ENCODE measurements at places on chromosomes 13 and 19.

DNA sequence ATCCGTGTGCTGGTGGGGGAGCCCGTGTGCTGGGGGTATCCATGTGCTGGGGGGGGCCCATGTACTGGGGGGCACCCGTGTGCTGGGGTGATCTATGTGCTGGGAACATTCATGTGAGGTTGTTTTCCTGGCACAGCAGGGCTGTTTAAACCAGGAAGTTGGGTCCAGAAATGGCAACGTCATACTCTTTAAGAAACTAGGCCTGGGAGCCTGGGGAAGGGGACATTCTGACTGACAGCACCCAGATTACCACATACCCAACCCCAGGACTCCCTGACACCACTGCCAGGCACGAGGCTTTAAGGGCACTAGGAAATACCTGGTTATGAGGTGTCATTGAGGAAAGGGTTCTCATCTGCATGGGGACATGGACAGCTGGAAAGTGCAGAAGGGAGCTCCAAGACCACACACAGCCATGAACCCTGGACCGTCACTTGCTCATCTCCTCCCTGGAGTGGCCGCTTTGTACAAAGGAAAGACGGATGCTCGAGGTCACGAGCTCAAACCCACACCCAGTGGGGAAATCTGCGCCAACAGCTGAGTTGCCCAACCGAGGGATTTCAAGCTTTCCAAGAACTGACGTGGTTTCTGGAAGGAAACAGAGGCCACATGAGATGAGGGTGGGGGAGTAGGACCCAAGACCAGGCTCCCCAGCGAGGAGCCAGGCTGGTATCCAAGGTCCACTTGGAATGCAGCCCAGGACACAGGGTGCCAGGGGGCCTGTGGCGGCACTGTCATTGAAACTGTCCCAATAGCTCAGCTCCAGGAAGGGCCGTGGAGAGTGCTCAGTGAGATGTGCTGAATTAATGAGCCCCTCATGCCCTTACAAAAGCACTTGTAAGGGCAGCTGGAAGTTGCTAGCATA, 40.9 kb downstream of the RAB20 start:
- peak; percentile 81 for DNase-seq

- peak; percentile 7 for DNase-seq
These were observed 166.1 kb upstream of the MYO16 start for GRCh38 chr13:108463340-108463739.

- no peak for DNase-seq
These were observed 128.8 kb downstream of the STK24 start for GRCh38 chr13:98447881-98448641.

DNA sequence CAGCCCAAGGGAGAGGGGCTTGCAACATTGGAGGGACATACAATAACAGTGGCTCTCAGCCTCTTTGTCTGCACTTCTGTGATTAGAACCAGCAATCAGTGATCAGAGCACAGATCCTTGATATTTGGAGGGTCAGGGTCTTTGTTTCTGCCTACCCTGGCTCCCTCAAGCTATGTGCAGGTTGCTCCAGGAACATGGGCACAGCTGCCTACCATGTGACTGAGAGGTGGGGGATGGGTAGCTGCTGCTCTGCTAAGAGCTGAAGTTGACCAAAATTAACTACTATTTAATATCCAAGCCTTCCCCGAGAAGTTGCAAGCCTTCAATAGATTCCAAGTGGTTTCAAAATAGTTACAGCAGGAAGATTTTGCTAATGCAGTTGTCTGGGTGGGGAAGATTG, 202.6 kb downstream of the ZIC5 start:
- DNase-seq = no peak

- DNase-seq = no peak
These were observed 8.5 kb upstream of the ZNF442 start for GRCh38 chr19:12374026-12374425.

DNA sequence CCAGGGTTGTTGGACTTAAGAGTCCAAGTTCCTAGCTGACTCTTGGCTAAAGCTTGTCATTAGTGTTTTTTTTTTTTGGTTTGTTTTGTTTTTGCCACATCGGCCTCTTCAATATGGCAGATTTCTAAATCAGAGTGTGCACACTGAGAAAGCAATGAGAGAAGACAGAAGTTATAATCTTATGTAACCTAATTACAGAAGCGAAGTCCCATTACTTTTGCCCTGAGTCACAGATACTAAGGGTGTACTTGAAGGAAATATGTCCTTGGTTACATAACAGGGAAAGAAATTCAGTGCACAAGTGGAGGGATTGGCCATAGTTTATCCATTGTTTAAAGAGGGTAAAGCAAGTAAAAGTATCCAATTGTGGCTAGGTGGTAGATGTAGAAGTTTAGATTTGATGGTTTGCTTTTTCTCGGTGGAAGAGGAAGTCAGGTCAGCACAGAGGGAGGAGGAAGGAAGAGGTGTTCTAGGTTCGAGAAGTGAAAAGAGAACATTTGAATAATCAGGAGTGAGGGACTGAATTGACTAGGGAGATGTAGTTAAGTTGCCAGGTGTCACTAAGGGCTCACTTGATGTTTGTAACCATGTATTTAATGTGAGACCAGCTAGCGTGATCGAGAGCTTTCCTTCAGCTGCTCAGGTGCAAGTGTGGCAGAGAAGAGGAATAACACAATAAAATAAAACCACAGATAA, 12.2 kb downstream of the GTF2F2 start:
- no peak for DNase-seq

DNA sequence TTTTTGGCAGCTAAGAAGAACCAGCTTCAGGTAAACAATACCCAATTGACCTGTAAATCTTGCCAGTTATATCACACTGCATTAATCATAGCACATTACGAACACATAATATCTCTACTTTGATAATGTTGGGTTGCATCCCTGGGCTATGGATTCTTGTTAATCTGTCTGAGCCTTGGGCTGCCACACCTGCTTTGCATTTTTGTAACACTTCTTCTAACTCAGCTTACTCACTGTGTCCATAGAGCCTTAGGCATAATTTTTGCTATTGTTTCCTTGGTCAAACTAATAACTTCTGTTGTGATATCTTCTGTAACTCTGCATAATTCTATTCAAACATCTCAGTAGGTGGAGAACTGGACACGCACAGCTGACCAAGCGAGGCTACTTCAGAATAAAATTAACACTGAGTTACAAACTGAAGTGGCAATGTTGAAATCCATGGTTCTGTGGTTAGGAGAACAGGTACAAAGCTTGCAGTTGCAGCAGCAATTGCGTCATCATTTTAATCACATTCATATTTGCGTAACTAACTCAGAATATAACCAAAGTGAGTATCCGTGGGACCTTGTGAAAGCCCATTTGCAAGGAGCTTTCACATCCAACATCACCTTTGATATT, 6.4 kb downstream of the ZNF350 start:
- no peak for DNase-seq

GRCh38 chr13:31236211-31236786, 36.5 kb downstream of the B3GLCT start:
- DNase-seq = peak; percentile 19

DNA sequence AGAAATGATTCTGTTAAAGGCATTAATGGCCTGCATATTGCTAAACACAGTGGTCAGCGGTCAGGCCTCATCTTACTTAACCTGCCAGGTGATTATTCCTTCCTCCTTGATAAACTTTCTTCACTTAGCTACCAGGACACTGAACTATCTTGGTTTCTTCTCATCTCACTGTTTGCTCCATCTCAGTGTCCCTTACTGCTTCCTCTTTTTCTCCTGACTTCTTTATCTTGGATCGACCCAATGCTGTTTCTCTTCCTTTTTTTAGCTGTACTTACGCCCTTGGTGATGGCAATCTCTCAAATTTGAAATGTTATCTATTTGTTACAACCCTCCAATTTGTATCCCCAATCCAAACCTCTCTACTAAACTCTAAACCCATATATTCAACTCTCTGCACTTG, 7.8 kb upstream of the CLC start:
- no peak for DNase-seq

- peak; percentile 46 for DNase-seq
These were observed 4.3 kb downstream of the FOSB start for GRCh38 chr19:45471931-45472562.

- no peak for DNase-seq
These were observed 37.3 kb upstream of the ALOX5AP start for GRCh38 chr13:30697996-30698401.

- no peak for DNase-seq
These were observed 8.5 kb downstream of the CDX2 start for GRCh38 chr13:27960362-27961226.

- no peak for DNase-seq
These were observed 103.5 kb downstream of the POSTN start for GRCh38 chr13:37495046-37495445.

GRCh38 chr19:438416-438958, 22.3 kb downstream of the SHC2 start:
- DNase-seq = no peak

GRCh38 chr19:41206926-41207750, 11.9 kb upstream of the AXL start:
- peak; percentile 60 for DNase-seq

DNA sequence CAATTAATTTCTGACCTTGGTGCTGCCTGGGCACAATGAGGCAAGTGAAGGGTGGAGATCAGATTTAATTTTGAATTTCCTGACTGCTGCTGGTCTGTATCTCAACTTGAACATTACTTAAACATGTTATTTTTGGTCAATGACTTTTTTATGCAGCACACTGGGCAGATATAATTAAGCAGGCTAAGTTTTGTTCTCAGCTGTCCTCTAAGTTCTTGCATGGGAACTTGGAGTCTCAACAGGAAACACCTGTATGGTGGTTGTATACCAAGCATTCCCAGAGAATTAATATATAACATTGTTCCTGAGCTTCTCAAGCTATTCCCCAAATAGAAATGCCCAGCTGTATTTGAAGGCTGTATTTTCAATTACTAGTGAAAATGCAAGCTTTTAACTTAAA, 113.5 kb upstream of the EDNRB start:
- no peak for DNase-seq

- peak; percentile 59 for DNase-seq
These were observed 469 bp downstream of the COX6B2 start for GRCh38 chr19:55353803-55354697.

DNA sequence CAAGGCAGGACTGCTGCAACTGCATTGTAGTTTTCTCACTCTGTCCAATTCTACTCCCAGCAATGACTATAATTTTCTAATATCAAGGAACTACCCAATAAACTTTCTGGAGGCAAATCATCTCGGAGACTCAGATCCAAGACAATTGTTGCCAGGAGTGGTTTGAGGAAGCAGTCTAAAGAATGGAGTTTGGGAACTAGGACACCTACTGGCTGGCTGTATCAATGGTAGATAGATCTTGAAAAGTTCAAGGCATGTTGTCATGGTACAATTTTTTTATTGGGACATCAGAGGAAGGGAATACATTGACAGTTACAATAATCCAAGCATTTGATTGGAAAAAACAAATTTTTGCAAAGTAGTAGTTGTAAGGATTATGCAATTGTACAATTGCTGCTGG, 648.3 kb upstream of the SLITRK6 start:
- no peak for DNase-seq

DNA sequence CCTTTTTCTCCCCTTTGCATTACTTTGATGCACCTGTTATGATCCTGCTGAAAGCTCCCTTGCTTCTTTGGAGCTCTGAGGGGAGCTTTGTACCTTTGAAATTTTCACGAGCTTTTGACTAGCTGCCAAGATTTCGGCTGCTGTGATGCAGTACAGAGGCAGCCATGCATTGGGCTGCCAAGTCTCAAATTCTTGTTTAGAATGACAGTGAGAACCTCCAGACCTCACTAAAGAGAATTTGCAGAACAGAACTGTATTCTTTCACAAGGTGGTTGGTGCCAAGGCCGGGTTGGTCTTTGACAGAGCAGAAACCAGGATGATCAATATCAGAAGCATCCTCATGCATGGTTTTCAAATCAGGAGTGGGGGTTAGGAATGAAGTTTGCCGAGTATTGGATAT, 414.8 kb downstream of the GPC5 start:
- DNase-seq = peak; percentile 81

DNA sequence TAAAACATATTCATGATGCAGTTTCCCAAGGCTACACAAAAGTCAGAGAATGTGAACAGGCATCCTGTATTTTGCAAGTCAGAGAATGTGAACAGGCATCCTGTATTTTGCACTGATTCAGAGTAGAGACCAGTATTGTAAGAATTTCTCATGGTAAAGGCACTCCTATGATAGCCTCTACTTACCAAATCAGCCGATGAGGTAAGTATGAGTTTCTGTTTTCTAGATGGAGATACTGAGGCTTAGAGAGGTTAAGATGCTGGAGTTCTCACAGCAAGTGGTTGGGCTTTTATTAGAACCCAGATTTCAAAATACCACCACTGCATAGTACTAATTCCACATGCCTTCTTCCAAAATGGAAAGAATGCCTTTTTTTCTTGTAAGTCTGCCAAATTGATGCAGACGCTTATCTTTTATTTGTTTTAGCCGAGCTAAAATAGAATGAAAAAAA, 12.3 kb downstream of the TPT1 start:
- peak; percentile 90 for DNase-seq

DNA sequence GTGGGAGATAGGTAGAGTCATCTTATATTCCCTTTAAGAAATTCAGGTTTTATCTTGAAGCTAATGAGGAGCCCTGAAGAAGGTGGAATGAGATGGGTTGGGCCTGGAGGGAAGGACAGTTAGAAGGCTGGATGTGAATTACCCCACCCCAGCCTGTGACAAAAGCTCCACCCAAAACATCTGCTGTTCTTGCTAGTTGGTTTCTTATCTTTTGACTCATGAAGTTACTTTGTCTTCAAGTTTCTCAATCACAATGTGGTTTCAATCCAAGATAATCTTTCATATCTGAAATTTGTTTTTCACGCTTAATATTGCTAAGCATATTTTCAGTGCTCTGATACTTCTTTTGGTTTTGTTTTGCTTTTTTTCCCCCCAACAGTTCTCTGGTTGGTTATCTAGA, 38.3 kb upstream of the HMGB1 start:
- peak; percentile 20 for DNase-seq

DNA sequence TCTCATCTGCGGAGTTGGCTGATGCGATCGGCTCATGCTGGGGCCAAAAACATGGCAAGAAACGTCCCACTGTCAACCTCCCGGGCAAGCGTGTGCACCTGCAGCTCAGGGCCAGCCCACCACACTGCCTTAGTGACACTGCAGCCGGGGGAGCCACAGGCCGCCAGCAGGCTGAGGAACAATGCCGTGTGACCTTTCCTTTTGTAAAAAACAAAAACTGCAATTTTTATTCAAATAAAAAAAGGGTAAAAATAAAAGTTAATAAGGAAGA, 18.8 kb upstream of the TMEM255B start:
- no peak for DNase-seq

Data from umbilical cord (tissue), 2 donors.